ENCODE measurements at places on chromosomes 6 and 20.

GRCh38 chr6:113365191-113365590 lies 492.0 kb upstream of the MARCKS start:
- DNase-seq, result no peak

DNA sequence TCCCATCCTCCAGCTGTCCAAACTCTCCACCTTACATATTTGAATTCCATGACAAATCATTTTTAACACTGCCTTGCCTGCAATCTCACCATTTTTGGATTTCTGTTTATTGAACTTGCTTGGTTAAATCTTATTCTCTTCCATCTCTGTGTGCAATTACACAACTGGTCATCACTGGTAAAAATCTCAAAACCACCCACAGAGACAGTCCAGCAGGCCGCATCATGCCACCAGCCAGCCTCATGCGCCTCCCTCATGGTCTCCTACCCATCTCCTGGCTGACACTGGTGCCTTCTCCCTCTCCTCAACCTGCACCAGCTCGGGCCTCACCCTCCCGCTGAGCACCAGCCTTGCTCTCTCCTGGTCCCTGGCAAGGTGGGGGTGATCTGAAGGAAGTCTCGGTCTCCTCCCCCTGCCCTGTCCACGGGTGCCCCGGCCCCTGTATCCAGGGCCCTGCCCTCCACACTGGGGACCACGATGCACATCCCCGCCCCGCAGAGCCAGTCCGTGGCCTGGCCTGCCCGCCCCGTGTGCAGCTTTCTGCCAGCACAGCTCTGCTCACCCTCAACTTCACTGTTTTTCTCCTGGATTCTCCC lies 92.0 kb downstream of the THBS2 start:
- DNase-seq, result no peak

DNA sequence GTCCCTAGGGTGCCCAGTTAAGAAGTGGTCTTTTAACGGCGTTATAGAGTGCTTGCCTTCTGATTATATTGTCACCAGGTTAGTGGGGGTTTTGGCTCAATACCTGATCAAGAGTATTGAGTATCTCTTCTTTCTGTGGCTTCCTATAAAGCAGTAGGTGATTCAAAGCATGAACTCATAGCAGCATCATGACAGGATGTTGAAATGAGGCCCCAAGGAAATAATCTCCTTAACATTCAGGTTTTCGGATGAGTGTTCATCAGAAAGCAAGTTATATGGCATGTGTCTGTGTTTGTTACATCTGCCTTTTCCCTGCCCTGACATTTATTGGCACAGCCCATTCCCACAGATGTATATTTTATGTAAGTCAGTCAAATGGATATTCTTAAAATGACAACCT lies 301.0 kb downstream of the FARS2 start:
- no peak for DNase-seq

DNA sequence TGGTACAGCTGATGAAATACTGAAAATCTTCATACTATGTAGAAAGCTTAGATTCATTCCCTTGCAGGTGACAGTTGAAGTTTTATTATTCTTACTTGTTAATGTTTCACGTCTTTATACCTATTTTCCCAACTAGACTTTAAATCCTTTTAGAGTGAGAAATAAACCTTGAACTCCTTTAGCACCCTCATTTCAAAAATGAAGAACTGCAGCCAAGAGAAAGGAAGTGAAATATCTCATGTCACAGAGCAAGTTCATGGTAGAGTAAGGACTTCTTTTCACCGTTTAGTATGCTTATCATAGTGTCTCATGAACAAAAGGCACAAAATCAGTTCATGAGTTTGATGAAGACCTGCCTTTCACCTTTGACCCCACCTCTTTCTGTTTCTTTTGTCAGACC lies 38.5 kb downstream of the ORC3 start:
- DNase-seq, result no peak

DNA sequence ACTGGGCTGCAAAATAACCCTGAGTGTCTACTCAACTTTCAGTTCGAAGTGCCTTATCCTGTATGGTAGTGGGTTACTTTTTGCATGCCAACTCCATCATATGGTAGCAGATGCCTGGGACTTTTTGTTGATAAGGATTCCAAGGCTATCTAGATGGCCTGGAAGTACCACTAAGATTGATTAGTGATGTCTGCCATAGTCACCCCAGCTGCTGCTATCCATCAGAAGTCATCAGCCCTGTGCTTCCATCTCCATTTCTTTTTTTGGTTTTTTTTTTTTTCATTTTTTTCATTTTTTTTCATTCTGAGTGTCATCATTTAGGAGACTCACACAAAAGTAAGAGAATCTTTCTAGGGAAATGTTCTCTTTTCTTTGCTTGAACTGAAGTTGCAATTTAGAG lies 217.4 kb upstream of the PLCB4 start:
- no peak for DNase-seq

- no peak for DNase-seq
Measured at GRCh38 chr6:74534465-74535211, 671.2 kb downstream of the COL12A1 start.

DNA sequence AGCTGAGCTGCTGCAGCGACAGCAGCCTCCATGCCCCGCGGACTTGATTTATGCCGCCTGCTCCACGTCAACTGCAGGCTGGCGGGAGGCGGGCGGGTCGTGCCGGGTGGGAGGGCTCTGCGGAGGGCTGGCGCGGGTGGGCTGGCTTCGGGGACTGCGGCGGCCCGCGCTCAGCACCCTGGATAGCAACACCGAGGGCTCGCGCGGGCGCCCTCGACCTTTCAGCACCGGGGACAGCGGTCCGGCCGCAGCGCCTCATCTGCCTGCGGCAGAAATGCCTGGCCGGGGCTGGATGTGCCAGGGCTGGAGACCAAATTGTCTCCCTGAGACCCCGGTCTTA lies 792 bp downstream of the SNAP25 start:
- peak; percentile 15 for DNase-seq

GRCh38 chr6:160378218-160378617 lies 30.0 kb downstream of the SLC22A3 start:
- no peak for DNase-seq

GRCh38 chr6:1387876-1388629 lies 1.3 kb upstream of the FOXF2 start:
- no peak for DNase-seq

DNA sequence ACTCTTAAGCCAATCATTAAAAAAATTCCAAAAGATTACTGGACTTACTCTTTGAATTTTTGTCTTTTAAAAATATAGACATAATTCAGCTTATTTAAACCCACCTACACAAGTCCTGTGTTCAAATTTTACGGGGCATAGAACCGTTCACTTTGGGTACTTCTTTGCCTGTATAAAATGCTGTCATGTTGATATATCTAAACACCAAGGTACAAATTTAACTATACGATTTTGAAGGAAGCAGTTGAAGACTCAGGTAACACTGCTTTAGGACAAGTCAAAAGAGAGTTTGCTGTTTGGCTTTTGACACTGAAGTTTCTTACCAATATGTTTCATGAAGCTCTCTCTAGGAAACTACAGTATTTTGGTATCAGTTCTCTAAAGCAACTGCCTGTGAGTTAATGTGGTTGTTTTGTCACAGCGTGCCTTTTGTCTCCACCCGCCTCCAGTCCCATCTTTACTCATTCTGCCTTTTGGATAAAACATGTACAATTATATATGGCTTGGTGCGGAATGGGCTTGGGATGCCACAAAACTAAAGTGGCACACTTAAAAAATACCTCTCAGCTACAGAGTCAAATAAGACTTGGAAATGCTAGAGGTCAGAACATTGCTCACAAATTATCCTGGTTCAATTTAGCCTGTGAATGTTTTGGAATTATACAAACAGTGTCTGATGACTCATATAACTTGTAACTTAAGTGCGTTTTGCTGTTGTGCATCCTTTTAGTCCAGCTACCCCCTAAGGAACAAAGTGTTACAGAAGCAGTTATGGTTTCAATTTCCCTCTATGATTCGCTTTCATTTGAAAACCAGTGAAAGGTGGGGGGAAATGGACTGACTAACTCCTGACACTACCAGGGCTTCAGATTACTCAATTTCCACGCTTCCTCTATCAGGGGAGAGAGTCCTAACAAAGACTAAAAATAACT lies 38.7 kb downstream of the RGS17 start:
- DNase-seq, result no peak

GRCh38 chr6:16324184-16324583 lies 85.8 kb downstream of the GMPR start:
- no peak for DNase-seq

DNA sequence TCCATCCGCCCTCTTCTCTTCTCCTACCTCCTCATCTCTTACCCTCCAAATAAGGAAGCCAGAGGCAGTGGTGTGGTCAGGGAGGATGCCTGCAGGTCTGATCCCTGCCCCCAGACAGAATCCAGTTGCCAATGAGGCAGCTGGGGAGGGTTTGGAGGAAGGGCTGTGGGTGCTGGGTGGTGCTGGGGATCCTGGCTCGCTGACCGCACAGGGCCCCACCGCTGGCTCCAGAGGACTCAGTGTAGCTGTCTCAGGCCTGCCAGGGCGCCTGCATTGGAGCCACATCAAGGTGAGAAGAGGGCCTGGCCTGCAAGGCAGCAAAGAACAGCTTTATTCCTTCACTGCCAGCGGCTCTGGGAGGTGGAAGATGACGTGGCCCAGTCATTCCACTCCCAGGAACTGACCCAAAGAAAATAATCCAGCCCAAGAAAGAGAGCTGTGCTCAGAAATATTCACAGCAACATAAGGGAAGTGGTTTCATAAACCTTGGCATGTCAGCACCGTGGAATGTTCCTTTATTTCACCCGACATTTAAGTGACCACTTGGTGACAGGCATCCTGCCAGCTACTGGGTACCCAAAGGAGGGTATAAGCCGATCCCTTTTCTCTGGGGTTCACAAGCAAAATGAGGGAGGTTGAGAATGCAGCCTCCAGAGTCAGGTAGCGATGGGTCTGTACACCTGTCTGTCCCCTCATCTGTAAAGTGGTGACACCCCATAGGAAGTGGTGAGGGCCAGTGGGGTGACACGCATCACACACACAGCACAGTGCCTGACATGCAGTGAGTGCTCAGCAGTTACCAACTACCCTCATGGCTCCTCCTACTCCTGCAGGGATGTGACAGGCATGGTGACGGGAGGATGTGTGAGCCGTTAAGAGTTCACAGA lies 125.1 kb downstream of the SNX5 start:
- no peak for DNase-seq

GRCh38 chr6:16329233-16329632 lies 90.8 kb downstream of the GMPR start:
- no peak for DNase-seq

DNA sequence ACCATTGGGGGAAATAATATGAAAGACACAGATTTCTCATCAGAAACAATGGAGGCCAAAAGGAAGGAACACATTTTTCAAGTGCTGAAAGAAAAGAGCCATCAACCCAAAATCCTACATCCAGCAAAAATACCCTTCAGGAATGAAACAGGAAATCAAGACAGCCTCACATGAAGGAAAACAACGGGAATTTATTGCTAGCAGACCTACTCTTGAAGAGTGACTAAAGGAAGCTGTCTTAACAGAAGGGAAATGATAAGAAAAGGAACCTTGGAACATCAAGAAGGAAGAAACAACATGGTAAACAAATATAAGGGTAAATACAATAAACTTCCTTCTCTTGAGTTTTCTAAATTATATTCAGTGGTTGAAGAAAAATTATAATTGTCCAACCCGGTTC lies 44.2 kb downstream of the RNF24 start:
- no peak for DNase-seq

DNA sequence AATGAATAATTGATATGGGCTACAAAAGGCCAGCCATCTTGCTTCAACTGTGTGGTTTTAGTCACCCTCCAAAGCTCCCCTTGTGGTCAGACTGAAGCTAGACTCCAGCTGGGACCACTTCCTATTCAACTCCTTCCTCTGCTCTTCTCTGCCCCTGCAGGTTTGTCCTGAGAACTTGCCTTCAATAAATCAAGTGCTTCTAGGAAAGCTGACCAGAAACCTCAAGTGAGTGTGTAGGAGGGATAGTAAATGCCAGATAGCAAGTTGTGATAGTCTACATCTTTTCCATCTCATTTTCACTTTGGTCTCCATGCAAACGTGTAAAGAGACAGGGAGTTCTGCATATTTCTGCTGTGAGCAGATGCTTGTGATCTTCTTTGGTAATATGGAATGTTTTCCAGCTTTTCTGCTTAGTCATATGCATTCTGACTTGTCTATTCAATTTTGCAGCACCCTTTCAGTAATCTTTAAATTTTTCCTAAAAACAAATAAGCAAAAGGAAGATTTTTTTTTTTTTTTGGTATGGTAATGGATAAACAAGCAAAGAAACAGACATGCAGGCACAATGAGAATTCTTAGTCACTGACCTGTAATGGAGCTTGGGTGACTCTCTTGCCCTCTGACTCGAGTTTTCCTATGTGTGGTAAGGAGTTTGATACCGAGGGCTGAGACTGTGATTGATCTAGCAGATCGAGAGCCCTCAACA lies 201.3 kb upstream of the BTBD3 start:
- DNase-seq, result no peak

GRCh38 chr6:111925296-111925695 lies 52.0 kb upstream of the FYN start:
- DNase-seq, result peak; percentile 4

DNA sequence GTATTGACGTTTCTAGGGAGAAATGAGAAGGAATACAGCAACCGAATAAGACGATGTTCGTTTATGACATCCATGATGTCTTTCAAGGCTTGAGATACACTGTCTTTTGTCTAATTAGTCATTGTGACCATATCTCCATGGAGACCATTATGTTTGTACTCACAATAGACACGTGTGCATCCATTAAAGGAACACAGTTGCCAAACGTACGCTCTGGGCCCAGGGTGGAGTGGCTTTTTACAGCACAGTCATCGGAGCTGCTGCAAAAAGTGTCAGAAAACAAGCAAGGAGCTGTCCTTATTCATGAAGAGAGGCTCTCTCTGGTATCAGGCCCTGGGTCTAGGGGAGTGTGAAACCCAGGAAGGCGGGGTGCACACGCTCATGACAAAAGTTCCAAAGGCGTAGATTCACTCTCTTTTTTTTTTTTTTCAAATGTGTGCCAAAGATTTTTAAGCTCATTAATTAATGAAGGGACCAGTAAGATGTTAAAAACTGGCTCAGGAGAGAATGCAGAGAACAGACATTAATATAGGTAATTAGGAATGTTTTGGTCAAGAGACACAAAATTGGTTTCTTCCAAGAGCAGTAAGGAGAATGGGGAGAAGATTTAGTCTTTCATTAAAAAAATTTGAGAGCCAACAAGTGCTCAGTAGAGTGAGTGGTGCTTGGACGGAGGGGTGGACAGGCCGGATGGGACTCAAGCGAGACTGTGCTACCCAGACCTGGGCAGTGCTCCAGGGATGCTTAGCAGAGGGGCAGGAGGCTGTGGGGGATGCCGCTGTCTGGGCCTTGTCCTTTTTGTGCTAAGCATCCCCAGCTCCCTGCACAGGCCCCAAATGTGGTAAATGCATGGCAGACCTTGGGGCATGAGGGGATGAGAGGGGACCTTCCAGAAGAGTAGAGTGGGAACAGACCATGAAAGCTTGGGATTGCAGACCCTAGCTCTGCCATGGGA lies 34.9 kb upstream of the GTSF1L start:
- DNase-seq, result no peak
